A549 treated with dexamethasone at 1 μM for 4 hours (cell line): ENCODE measurements at places on chromosomes 12 and 14. TPM values are rescaled to one million over a fixed set of nuclear protein-coding genes. Genes with fewer than 3 reads are reported as not detected.

The DEPDC4 gene
- total RNA-seq, result 0.80 to 1.7 TPM (median 0.90 TPM) in 5 replicates

The KRT6C gene
- 0.07 TPM in 1 of 5 replicates, not detected in the others for total RNA-seq

The NOVA1 gene
- 3.9 to 5.5 TPM (median 4.2 TPM) in 5 replicates for total RNA-seq

The TOMM20L gene
- total RNA-seq, result not detected in 5 replicates

The R3HDM2 gene
- total RNA-seq, result 7.2 to 11.9 TPM (median 8.5 TPM) in 5 replicates

The TCL1B gene
- not detected in 5 replicates for total RNA-seq

The SLC8A3 gene
- 0.04 TPM in 1 of 5 replicates, not detected in the others for total RNA-seq

The SOAT2 gene
- 0.17 to 0.27 TPM (median 0.26 TPM) in 5 replicates for total RNA-seq

The NR1H4 gene
- total RNA-seq, result 0.04 to 0.06 TPM (median 0.05 TPM) in 4 of 5 replicates, not detected in the other

The KCNJ8 gene
- total RNA-seq, result 0.21 to 0.27 TPM (median 0.24 TPM) in 5 replicates

The ARID4A gene
- total RNA-seq, result 3.2 to 6.9 TPM (median 5.6 TPM) in 5 replicates
